ENCODE measurements at places on chromosomes 6 and 20. TPM values are rescaled to one million over a fixed set of nuclear protein-coding genes. Genes with fewer than 3 reads are reported as not detected.

Gene EYA4
- not detected for total RNA-seq

Gene EPPIN
- not detected for total RNA-seq

- no peak for DNase-seq
These were observed 122.1 kb downstream of the UST start for GRCh38 chr6:148868901-148869300.

DNA sequence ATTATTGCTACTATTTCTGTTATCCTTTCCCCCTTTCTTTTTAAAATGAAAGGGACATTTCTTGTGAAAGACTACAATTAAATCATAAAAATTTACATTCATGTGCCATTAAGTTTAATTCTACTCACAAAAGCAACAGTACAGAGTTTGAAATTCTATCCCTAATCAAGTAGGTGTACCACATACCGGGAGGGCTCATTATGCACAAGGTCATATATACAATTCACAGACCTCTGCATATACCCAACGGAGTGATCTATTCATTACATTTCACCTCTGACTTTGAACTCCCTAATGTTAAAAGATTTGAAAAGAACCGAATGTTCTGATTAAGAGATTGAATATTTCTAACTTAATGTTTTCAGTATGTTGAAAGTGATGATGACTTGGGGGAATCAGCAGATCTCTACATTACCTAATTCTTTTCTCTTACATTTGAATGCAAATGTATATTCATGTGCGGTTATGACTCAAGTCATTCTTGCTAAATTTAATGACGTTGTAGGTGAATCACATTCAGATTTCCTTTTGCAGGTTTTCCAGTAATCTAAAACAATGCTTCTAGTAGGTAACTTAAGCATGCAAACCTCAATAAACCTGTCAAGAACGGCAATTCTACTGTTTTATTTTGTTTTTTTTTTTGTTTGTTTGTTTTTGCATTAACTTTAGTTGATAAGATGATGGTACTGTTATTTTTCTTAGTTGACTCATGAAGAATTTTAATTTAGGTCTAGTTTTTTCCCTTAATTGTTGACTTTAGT, 7.3 kb downstream of the EYA4 start:
- DNase-seq = no peak

- DNase-seq = no peak
These were observed 42.7 kb downstream of the TFEB start for GRCh38 chr6:41692730-41693129.

GRCh38 chr20:37543828-37544227, 16.2 kb upstream of the BLCAP start:
- DNase-seq = no peak

DNA sequence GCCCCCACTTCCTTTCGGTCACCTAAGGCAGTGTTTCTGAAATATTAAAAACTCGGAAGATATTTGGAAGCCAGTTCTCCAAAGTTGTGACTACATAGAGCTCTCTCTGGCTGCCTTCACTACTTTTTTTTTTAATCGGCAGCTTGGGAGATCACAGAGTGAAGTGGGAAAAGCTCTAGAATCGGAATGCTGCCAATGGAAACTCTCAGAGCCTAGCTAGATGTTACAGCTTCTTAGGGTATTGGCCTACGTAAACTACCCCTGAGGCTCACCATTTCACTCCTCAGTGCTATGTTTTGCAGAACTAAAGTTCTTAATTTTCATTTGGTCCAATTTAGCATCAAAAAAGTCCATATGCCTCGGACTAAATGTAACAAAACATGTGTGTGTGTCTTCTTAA, 14.5 kb downstream of the SERPINB1 start:
- DNase-seq = no peak

DNA sequence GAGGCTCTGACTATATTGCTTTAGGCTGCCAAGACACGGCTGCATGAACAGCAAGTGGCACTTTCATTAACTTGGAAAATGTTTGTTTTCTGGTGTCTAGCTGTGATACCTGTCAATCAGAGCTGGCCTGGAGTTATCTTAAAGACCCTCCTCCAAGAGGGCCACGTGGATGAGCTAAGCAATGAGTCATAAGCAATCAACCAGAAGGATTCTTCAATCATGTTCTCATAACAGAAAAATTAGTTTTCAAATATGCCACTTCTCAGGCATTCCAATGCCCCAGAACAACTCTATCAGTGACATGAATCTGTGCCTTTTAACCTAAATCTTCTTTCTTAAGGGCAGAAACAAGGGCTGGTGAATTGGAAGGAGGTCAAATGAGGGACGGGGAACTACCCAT, 283.0 kb downstream of the HTR1B start:
- no peak for DNase-seq

DNA sequence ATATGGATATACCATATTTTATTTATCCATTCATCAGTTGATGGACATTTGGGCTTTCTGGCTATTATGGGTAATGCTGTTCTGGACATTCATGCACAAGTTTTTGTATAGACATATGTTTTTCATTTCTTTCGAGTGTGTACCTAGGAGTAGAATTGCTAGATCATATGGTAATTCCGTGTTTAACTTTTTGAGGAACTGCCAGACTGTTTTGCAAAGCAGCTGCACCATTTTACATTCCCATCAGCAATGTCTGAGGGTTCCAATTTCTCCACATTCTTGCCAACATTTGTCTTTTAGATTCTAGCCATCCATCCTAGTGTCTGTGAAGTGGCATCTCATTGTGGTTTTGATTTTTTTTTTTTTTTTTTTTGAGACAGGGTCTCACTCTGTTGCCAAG, 20.8 kb downstream of the SRC start:
- DNase-seq = no peak

GRCh38 chr6:139311831-139312230, 20.0 kb upstream of the TXLNB start:
- DNase-seq = no peak

DNA sequence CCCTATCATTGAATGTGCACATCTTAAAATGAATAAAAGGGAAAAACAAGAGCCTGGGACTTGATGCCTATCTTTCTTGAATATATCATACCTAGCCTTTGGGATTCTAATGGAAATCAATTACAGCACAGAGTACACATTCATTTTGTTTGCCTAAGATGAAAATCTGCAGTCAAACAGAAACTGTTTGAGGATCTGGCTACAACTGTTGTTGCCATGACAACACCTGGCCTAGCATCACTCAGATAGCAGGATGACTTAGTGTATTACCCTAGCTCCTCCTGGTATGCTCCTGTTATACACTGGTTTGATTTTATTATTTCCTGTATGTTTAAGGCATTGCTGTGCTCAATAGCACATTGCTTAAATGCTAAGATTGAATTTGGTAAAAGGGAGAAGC, 71.5 kb upstream of the LAMP5 start:
- no peak for DNase-seq

DNA sequence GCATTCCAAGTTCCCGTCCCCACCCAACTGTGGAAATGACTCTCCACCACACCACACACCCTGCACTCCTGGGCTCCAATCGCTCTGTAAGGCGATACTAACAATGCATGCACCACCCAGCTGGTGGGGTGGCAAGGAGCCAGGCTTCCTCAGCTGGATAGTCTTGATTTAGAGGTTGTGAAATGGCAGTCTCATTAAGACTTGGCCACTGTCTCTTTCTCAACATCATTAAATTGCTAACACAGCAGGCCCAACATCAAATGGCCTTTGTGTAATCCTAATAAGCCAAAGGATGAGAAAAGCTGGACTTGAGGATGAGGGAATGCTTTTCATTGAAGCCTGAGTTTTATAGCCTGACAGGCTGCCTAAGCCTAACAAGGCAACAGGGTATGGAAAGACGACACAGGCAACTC, 223.7 kb downstream of the GMDS start:
- DNase-seq = no peak
